ENCODE measurements at places on chromosomes 12 and 14.

DNA sequence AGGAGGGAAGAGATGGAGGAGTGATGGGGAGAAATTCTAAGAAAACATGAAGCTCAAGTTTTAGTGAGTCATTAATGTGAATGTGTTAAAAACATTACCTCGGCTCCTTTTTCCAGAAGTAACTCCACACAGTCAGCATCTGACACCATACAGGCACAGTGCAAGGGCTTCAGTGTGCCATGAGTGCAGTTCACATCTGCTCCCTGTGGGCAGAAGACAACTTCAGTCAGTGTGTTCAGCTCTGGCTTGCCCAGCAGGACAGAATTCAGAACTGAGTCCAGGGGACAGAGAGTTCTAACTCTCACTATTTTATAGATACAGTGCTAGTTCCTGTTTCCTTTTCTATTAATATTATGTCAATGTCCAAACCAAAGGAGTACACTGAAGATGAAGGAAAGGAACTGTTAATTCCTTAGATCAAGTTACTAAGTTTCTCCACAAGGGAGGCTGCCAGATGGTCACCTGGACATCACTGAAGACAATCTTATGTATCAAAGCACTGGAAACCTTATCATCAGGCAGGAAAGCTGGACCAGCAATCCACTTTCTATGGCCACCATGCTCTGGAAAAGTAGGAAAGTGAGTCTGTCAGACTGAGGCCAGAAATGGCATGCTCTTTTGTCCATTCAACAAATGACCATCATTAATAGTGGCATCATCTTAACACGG, 6.1 kb downstream of the ASB8 start:
- DNase-seq: no peak

GRCh38 chr14:57390806-57391516, 575 bp downstream of the NAA30 start:
- peak; percentile 19 for DNase-seq

DNA sequence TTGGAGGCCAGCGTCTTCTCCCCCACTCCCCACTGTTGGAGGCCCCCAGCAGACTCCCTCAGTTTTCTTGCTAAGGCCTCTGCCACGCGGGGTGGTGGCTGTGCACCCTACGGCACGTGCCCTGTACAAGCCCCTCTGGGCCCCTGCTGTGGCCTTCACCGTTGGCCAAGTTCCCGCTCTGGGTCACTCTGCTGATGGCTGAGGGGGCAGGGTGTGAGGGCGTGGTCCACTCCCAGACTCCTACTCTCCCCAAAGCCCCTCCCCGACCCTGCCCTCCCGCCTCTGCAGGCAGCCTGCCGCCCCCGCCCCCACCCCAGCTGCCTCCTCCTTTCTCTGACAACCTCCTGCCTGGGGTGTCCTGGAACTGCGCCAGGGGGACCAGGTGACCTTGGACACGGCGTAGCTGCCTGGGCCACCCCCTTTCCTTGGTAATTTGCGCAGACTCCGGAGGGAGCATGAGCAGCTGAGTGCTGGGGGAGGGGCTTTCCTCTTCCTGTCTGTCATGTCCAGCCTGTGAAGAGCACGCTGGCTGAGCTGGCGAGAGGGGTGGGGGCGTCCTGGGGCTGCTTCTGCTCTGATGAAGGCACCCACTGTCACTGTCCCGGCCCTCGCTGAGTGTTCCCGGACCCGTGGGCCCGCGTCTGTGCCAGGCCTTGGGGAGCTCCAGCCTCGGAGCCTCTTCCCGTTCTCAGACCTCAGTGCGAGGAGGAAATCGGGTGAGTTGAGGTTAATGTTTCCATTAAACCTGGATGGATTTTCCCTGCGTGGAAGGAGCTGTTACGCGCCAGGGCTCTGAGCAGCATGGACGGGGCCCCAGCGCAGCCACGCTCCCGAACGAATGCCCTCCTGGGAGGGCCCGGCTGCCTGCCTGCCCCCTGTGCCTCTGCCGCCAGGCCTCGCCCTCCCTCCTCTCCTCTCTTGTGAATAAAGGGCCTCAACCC, 85.0 kb downstream of the KIF26A start:
- no peak for DNase-seq

GRCh38 chr14:53501361-53502211, 348.5 kb upstream of the DDHD1 start:
- no peak for DNase-seq

GRCh38 chr14:88023658-88024187, 18.8 kb downstream of the GPR65 start:
- no peak for DNase-seq

DNA sequence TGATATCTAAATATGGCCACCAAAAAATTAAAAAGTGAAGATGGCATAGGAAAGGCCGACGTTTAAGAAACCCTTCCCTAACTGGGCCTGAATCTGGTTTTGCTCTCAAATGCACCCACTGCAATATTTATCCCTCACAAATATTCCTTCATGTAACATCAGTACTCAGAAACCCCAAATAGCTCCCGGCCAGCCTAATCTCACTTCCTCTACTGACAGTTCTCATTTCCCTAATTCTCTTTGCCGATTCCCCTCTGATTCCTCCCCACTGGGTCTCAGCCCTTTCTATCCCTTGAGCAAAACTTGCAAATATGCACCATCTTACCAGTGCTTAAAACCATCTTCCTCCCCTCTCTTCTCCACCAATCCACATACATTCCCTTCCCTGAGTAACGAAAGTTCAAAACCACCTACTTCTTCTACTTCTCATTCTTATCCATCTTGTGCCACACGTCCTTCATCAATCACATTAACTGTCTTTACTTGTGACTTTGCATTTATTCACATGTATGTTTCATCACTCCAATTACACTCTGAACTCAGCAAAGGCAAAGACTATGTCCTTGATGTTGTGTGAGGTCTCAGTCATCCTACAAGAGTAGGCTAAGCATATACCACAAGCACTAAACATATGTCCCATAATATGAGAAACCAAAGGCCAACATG, 23.1 kb downstream of the KCNK10 start:
- DNase-seq: no peak

- DNase-seq: no peak
Measured at GRCh38 chr14:21072031-21072473, 1.9 kb downstream of the ARHGEF40 start.

GRCh38 chr14:61106271-61106958, 125.4 kb downstream of the SLC38A6 start:
- no peak for DNase-seq

DNA sequence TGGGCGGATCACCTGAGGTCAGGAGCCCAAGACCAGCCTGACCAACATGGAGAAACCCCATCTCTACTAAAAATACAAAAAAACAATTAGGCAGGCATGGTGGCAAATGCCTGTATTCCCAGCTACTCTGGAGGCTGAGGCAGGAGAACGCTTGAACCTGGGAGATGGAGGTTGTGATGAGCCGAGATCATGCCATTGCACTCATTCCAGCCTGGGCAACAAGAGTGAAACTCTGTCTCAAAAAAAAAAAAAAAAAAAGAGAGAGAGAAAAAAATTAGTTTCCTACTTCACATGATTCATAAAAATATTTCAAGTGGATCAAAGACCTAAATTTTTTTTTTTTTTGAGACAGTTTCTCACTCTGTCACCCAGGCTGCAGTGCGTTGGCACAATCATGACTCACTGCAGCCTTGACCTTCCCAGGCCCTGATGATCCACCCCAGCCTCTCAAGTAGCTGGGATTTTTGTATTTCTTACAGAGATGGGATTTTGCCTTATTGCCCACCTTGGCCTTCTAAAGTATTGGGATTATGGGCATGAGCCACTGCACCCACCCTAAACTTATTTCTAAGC, 24.9 kb downstream of the FCF1 start:
- DNase-seq: no peak

GRCh38 chr12:10113075-10113474, 14.3 kb upstream of the CLEC1A start:
- no peak for DNase-seq

GRCh38 chr12:6613015-6613775, 6.0 kb upstream of the CHD4 start:
- DNase-seq: no peak

All from activated CD4-positive, alpha-beta T cell treated with anti-CD3 and anti-CD28 coated beads for 1 hour (primary cell).